CMK (cell line): ENCODE measurements at places on chromosomes 1 and 21.

GRCh38 chr1:15381805-15382204 is 27.9 kb upstream of the EFHD2 start:
- DNase-seq: no peak

DNA sequence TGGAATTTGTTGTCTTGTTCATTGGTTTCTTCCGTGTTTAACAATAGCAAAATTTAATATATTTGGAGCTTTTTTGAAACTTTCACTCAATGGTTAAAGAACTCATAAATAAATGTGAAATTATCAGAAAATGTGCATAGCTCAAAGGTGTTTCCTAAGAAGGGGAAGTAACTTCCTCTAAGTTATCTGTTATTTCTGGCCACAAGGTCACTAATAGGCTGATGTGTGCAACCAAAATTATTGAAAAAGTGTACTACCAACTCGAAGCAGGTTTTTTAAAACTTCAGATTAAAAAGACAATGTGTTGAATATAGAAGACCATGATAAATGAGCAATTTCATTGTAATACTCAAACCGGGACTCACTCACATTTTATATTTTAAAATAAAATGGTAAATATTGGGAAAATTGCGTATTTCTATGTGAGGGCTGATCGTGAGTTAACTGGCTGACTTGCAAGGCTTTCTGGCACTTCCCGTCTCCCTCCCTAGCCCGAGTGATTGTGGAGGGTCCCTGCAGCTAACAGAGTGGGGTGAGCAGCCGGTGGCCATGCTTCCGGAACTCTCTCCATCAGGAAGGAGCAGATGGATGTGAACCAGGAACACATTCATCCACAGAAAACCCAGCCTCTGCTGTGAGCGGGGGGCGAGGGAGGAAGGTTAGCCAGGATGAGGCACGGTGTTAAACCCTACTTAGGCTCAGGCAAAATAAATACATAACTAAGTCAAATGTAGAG is 96.9 kb downstream of the ERG start:
- no peak for DNase-seq

DNA sequence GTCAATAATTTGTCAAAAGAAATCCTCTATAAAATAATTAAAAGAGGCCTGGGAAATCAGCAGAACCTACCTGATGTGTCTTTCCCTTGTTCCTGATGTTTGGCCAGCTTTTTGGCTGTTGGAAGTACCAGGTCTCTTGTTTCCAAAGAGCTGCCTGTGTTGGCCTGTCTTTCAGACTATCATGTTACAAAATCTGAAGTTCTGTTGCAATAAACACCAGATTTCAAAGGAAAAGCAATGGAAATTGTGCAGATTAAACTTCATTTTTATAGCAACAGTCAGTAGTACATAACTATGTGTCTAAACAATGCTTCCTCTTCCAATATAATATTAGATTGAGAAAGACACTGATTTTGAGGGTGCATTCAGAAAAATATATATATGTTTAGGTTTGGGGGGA is 647.2 kb upstream of the CXADR start:
- DNase-seq: no peak

GRCh38 chr1:228784181-228784580 is 48.9 kb downstream of the RHOU start:
- no peak for DNase-seq

GRCh38 chr1:37243368-37244082 is 209.2 kb upstream of the GRIK3 start:
- no peak for DNase-seq
